ENCODE measurements at places on chromosomes 12 and 14.

GRCh38 chr12:95173392-95174251 is 43.6 kb downstream of the FGD6 start:
- DNase-seq: peak; percentile 80

- DNase-seq: no peak
Measured at GRCh38 chr14:89845346-89845745, 109.2 kb downstream of the EFCAB11 start.

DNA sequence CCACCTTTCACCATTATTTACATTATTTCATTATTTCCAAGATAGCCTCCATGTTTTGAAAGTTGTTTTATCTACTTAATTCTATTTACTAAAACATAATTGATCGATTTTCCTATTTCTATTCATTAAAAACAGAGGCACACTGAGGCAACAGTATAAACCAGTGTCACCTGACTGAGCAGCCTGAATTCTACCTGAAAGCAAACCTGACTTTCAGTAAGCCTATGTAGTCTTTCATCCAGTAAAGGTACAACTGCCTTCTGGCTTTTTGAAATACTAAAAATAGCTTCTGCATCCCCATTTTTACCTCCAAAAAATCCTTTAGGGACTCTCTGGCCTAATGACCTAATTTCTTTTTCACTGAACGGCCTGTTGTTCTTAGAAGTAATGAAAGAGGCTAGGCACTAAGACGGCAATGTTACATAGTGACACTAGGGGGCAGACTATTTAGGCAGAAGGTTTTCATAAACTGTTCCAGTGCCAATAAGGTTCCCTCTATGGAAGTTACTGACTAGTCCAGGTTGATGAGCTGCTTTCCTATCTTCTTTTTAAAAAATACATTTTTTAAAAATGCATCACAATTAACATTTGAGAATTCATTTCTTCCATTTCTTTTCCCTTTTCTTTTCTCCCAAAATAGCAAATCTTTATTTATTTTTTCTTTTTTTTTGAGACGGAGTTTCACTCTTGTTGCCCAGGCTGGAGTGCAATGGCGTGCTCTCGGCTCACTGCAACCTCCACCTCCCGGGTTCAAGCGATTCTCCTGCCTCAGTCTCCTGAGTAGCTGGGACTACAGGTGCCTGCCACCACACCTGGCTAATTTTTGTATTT is 17.5 kb downstream of the ANAPC5 start:
- peak; percentile 91 for DNase-seq

- DNase-seq: no peak
Measured at GRCh38 chr12:57723630-57723962, 14.9 kb downstream of the AGAP2 start.

- no peak for DNase-seq
Measured at GRCh38 chr14:71621980-71622605, 310.1 kb upstream of the RGS6 start.

DNA sequence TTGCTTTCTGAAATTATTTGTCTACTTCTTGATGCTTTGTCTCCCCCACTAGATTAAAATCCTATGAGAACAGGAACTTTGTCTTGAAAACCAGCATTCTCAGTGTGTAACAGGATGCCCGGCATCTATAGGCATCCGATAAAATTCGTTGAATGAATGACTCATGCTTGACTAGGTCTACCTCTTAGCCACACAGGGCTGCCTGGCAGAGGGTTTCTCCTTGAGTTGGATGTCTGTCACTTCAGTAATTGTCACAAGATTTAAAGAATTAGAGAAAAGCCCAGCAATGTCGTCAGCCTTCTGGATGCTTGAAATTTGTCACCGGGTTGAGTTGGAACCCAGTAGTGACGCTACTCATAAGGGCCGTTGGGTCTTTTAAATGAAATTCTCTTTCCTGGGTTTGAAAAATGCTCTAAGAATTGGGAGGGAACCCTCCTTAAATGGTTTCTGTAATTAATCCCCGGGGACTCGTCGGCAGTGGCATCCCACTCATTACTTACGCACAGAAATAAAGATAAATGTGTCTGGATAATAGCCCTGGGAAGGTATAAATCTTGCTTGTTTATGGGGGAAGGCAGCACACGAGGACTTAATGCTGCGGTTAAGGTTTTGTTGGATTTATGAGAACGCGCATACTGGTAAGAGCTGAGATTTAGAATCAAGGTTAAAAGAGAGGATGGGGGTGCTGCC is 194.1 kb downstream of the AACS start:
- no peak for DNase-seq

GRCh38 chr12:57524814-57525614 is 2.4 kb downstream of the MBD6 start:
- DNase-seq: no peak

GRCh38 chr14:63478010-63478409 is 65.2 kb downstream of the PPP2R5E start:
- DNase-seq: peak; percentile 66

DNA sequence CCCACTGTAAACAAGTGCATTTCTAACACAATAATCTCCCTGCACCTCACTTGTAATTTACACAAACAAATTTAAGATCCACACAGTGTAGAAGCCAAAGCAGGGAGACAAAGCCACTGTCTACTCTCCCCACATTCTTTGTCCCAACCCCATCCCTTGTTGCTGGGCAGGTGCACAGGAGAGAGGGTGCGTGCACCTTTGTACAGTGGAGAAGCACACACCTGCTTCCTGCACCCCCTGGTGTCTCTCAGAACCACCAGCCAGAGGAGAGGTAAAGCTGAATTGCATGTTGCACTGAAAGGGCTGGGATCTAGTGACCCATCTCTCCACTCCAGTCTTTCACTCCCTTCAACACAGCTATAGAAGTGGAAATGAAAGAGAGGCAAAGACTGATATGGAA is 51.4 kb upstream of the IFNG-AS1 start:
- no peak for DNase-seq

GRCh38 chr12:20628226-20628787 is 66.8 kb upstream of the SLCO1C1 start:
- no peak for DNase-seq

GRCh38 chr12:131138638-131139362 is 185.1 kb downstream of the ADGRD1 start:
- no peak for DNase-seq

GRCh38 chr12:72622556-72622955 is 350.4 kb downstream of the TRHDE start:
- no peak for DNase-seq

- DNase-seq: peak; percentile 45
Measured at GRCh38 chr14:39217214-39217879, 16.4 kb upstream of the MIA2 start.

DNA sequence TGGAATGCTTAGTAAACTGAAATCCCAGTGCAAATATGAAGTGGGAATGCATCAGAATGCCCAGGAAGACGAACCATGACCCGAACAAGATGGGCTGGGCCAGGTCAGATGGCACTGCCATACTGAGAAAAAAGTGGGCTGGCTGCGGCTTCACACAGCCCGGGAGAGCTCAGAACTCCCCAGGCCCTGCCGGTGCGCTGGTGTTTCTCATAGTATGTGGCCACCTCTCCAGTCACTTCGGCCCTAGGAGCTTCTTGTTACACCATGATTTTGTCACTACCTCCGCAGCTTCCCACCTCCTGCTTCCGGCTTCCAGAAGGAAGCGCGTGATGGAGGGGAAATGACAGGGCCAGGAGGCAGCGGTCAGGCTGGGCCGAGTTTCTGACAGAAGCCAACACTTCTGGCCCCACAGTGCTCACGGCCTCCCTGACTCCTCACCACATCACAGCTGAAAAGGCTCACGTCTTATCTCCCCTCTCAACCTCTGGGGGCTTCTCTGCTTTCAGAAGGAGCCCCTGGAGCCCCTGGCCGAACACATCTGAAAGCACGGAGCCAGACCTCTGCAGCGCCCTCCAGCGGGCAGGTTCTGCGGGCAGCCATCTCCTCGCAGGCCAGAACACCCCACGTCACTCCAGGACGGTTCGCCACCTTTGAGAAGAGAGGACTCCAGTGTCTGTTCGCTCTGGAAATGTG is 30.7 kb downstream of the DAD1 start:
- no peak for DNase-seq

- no peak for DNase-seq
Measured at GRCh38 chr12:102371165-102371564, 109.2 kb downstream of the IGF1 start.

DNA sequence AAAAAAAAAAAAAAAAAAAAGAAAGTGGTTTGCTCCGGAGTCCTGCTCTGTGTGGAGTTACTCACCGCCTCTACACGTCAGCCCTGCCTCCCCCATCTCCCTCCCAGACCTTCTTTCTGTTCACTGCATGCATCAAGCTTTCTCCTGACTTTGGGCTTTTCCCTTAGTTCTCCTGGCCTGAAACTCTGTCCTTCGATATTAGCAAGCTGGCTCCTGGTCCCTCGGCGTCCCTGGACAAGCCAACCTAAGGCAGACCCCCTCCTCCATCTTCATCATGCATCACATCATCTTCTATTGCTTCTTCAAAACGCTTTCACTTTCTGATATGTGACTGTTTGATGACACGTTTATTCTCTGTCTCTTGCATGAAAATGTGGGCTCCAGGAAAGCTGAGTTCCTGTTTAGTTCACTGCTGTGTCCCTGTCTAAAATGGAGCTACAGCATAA is 40.6 kb downstream of the SLC15A4 start:
- no peak for DNase-seq

GRCh38 chr12:21942377-21942703 is 1.1 kb upstream of the ABCC9 start:
- no peak for DNase-seq

DNA sequence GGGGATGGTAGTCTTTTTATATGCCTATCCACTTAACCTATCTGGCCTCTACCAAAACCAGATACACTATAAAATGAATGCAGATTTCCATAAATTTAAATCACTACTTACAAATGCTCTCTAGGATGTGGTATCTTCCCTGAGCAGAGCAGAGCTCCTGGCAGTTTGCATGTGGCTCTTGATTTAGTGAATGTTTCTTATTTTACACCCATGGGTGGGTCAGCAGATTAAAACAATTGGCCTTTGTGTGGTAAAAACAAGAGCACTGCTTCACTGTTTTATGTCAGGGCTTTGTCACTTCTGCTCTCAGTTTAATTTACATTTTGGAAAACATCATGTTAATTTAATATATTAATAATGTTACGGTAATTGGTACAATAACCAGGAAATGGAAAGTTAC is 5.5 kb downstream of the TAS2R19 start:
- no peak for DNase-seq

GRCh38 chr12:108792361-108793292 is 61.3 kb upstream of the CORO1C start:
- no peak for DNase-seq

DNA sequence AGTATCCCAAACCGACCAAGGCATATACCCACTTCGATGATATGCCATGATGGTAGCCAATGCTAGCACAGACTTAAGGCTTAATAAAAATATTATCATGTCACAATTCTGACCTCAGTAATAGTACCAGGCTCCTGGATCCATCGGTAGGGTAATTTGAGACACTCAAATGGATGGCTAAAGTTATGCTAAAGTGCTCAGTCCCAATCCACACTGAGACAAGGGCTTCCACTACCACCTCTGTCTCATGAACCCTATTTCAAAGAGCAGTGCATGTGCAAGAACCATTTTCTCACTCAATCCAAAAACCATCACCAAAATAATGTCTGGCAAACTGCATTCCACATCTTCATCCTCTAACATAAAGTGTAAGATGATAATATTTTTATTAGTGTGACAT is 122.4 kb upstream of the KRR1 start:
- no peak for DNase-seq

- no peak for DNase-seq
Measured at GRCh38 chr12:69579029-69579428, 6.2 kb upstream of the CCT2 start.

GRCh38 chr14:45633220-45633984 is 380.4 kb upstream of the MIS18BP1 start:
- DNase-seq: no peak

- DNase-seq: no peak
Measured at GRCh38 chr12:105933671-105934665, 204.8 kb downstream of the NUAK1 start.

DNA sequence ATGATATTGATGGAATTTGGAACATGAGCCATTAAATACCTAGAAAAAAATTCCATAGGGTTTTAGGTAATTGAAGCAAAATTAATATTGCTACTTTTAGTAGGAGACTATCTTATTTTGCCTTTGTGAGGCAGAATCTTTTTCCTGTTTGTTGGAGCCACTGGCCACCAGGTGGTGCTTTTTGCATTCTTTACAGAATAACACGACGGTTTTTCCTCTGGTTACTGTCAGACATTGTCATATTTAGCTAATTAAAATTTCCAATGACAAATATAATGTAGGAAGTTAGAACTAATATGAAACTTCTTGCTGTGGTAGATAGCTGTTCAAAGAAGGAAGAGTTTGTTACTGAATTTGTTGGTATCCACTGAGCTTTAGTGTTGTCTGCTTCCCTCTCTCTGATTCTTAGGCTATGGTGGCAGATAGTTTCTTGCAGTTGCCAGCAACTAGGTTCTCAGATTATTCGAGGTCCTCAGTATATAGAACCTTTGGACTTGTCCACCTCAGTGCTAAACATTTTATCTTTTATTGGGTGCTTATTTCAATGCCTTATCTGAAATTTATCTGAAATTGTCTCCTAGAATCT is 25.7 kb downstream of the RAB21 start:
- DNase-seq: peak; percentile 88

- peak; percentile 8 for DNase-seq
Measured at GRCh38 chr12:103768467-103769123, 72.4 kb downstream of the NT5DC3 start.

GRCh38 chr14:104585966-104586697 is 6.6 kb downstream of the C14orf180 start:
- DNase-seq: no peak

GRCh38 chr12:32688786-32689185 is 9.7 kb downstream of the DNM1L start:
- no peak for DNase-seq

DNA sequence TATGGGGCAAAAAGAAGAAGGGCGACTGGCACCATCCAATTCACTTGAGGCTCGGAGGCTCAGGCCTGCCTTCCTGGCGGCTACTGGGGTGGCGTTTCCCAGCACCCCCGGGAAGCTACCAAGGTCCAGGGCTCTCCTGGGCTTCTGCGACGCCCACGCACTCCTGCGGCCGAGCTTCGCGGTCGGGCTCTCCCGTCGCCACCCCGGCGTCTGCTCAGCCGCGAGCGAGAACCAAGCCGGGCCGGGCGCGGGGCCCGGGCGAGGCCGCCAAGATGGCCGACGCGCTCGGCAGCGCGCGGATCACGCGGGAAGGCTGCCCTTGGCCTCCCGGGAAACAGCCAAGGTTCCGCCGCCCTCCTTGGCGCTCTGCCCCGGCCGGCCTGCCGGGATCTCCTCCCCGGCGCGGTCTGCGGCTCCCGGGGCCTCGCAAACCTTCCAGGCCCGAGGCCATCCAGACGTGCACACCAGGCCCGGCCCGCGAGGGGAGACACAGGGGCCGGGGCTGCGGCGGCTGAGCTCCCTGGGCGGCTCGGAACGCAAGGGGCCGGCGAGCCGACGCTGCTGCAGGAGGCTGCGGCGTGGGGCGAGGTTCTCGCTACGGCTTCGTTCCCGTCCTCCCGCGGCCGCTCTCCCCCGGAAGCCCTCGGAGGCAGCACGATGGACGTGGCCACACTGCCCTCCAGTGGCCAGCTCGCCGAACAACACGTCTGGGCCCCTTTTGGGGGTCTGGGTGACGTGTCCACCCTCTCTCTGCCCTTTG is 23.5 kb upstream of the ZFP36L1 start:
- DNase-seq: peak; percentile 91

- no peak for DNase-seq
Measured at GRCh38 chr12:114401328-114402083, 4.4 kb downstream of the TBX5 start.

- DNase-seq: no peak
Measured at GRCh38 chr12:111624540-111624939, 25.4 kb upstream of the ATXN2 start.

GRCh38 chr14:28661171-28661772 is 105.3 kb upstream of the FOXG1 start:
- no peak for DNase-seq

GRCh38 chr12:92139634-92140150 is 6.0 kb downstream of the BTG1 start:
- DNase-seq: no peak
